ENCODE measurements at places on chromosomes 2 and 18.

- ATAC-seq, result peak; percentile 51
These were observed 11.8 kb downstream of the MTX2 start for GRCh38 chr2:176280867-176281658.

- ATAC-seq, result no peak
These were observed 120.6 kb upstream of the UGP2 start for GRCh38 chr2:63721082-63721424.

GRCh38 chr18:72727776-72728175 lies 140.0 kb downstream of the NETO1 start:
- no peak for ATAC-seq

GRCh38 chr2:216495656-216496055 lies 3.0 kb upstream of the RPL37A start:
- ATAC-seq, result no peak

- ATAC-seq, result no peak
These were observed 83.8 kb upstream of the CCDC150 start for GRCh38 chr2:196555726-196556125.

DNA sequence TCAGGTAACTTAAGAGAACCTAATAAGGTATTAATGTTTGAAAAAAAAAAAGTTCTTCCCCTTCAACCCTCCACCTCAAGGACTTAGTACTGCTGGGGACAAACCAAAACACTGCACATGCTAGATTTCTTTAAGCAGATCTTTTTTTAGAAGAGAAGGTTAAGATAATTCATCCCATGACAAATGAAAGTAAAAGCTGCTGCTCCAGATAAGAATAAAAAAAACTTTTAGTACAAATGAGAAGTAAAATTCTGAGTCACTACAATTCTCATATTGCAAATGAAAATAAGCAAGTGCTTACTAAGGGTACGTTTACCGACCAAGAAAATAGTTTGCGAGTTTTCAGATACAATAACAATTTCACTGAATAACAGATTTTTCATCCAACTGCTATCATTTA lies 8.9 kb downstream of the STAM2 start:
- ATAC-seq, result peak; percentile 70

GRCh38 chr2:236608188-236608525 lies 38.5 kb downstream of the ACKR3 start:
- ATAC-seq, result no peak

DNA sequence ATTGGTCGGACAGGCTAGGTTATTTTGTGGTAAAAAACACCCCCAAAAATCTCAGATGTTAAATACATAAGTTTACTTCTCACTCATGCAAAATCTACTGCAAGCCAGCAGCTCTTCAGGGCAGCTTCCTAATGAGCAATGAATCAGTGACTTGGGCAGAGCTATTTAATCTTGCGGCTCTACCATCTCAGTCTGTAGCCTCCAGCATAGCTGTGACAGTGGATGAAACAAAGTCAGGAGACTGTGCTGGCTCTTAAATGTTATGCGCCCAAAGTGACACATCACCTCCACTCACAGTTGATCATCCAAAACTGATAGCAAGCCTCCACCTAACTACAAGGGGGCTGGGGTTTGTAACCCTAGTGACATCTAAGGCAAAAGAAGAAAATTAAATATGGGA lies 571.9 kb downstream of the METTL4 start:
- no peak for ATAC-seq

- no peak for ATAC-seq
These were observed 140.0 kb upstream of the ST6GAL2 start for GRCh38 chr2:107025869-107026380.

DNA sequence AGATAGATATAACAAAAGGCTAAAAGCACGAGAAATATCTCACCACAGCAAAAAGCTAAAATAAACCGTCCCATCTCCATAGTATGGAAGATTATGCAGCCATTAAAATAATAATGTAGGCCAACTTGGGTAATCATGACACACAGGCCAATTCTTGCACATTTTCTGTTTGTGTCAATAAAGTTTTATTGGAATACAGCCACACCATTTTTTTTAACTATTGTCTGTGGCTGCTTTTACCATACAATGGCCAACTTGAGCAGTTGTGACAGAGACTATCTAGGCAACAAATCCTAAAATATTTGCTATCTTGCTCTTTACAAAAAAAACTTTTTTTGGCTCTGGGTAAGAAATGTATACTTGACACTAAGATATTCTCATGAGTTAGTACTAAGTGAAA lies 212.5 kb downstream of the LRRTM4 start:
- no peak for ATAC-seq

DNA sequence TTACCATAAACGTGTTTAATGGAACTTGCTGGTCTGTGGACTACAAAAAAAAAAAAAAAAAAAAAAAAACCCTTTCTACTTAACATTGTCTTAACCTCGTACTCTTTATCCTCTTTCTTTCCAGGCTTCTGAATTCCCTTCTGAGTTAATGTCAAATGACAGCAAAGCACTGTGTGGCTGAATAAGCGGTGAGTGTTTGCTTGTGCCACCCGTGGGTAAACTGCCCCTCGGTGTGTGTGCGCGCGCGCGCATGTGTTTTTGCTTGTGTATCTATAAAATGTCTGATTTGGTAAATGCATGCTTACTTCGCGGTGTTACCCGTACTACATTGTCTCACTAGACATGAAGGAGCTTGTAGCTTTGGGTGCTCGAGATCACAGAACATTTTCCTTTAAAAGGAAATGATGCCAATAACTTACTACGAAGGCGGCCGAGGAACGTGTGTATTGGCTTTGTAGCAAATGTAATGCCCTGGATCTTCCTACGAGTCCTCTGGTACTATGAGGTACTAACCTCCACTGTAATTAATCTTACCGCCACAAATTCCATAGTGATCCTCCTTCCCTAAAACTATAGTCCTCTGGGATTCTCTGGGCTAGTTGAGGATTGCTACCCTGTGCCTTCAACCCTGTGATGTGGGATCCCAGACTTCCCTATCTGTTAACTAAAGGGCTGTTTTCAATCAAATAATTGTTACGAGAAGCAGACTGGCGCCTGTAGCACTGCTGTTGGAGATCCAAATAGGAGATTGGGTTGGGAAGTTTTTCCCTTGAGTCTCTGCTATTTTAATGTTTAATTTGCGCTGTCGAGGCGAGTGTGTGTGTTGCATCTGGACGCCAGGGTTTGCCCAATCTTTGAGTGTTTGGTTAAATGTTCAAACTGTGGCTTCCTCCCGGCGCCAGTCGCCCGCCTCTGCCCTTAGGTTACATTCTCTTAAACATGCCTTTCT lies 1.1 kb downstream of the ID2 start:
- ATAC-seq, result no peak

DNA sequence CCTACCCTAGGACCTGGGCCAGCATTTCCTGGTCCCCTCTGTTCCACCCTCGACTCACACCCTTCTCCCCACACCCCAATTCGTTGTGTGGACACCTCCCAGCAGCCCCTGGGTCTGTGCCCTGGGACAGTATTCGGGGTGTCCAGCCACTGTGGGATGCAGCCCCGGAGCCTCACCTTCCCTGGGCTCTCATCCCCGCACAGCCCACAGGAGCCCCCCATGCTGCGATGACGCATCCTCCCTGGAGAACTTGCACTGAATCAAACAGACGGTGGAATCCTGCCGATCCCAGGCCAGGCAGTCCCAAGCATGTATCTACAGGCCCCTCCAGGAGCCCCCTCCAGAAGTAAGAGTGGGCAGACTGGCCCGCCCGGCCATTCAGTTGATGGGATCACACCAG lies 9.7 kb downstream of the ITM2C start:
- no peak for ATAC-seq

DNA sequence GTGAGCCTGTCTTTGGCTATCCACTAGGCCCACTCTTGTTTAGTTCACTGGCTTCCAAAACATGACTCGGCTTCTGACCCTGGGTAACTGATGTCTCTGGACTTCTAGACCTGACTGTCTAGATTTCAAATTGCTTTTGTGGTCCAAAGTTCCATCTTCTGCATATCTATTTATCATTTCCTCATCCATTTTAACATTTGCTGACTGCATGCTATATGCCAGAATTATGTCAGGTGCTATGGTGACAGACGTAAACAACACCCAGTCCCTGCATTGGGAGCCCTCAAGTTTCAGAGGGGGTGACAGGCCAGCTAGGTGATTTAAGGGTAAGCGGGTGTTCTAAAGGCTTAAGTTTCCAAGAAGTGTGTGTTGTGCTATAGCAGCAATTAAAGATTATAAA lies 140.9 kb downstream of the PIEZO2 start:
- ATAC-seq, result no peak

GRCh38 chr2:181262782-181263181 lies 194.4 kb upstream of the ITGA4 start:
- no peak for ATAC-seq

DNA sequence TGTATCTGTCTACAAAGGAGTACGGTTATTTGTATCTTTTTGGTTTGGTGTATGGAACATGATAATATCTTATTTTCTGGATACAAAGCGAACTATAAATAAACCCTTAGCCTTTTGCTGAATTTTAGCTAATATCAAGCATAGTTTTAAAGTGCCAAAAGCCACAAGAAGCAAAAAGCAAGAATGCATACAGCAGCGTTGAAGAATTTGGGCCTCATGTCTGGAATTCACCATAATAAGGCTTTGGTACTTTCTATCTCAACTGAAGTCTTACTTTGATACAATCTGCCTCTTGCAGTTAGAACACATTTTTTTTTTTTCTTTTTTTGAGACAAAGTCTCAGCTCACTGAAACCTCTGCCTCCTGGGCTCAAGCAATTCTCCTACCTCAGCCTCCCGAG lies 151.5 kb downstream of the ERBB4 start:
- no peak for ATAC-seq

DNA sequence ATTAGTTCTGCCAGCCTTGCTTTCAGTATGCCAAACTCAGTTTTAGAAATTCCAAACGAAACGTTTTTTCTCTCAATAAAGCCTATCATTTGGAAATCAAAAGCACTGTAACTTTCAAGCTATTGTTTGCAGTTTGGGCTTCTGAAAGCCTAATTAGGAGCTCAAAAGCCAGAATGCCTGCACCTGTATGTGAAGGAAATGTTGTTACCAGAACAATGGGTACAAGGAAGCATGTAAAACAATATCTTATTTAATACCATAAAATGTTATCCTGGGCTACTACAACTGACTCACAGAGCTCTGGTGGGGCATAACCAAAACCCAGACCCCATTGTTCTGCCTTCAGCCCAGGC lies 12.6 kb upstream of the GULP1 start:
- no peak for ATAC-seq

DNA sequence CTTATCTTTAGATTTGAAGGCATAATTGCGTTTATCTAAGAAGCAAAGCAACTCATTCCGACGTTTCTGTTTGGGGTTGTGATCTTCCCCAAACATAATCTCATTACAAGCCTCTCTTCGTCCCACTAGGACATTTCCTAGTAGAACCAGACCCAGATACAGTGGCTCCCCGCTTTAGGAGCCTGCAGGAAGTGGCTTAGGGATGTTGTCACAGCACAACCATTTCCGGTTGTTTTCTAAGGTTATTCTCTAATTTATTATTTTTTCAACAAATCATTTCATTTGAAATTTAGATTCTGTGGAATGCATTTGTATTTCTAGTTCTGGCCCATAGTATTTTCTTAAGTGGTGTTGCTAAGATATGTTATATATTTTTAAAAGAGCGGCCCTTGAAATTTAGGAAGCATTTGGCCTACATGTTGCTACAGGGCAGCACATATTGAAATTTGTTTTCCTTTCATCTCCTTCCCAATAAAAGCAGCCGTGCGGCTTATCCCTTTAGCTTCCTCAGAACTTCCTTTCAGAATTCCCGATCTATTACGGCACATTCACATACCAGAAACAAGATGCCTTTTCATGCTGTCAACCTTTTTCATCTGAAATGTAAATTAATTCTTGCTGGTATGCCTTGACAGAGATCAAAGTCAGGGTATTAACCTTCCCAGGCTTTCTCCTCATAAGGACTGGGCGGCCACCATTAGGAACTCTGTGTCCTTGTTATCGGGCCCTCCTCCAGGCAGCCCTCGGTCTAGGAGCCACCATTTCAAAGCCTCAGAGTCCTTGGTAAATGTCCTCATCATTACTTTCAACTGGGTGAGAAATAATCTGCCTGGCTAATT lies 210.9 kb upstream of the SP5 start:
- no peak for ATAC-seq

GRCh38 chr2:159265171-159265576 lies 21.3 kb downstream of the WDSUB1 start:
- no peak for ATAC-seq

DNA sequence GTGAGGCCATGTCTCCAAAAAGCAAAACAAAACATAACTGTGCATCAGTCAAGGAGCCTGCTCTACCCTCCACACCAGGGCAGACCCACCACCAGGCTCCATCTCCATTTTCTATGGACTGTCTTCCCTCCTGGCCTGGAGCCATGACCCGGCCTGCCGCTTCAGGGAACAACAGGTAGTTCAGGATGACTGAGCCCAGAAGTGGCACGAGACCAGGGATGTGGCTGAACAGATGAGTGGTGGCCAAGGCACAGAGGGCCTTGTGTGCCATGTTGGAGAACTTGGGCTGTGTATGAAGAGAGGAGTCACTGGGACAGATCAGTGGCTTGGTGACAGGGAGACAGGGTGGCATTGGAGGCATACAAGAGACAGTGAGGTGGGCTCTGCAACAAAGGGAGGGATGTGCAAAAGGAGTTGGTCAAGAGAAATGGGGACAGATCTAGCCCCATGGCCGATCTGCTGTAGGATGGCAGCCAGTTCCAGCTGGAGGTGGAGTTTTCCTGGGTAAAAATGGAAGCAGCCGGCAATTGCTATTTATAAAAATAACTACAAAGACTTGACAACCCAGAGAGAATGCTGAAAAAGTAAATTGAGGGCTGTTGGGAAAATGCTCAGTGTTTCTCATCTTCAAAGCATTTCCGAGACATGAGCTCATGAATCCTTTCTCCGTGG lies 35.0 kb downstream of the TMEM177 start:
- ATAC-seq, result no peak

GRCh38 chr2:54557601-54558187 lies 101.6 kb downstream of the SPTBN1 start:
- ATAC-seq, result peak; percentile 71

DNA sequence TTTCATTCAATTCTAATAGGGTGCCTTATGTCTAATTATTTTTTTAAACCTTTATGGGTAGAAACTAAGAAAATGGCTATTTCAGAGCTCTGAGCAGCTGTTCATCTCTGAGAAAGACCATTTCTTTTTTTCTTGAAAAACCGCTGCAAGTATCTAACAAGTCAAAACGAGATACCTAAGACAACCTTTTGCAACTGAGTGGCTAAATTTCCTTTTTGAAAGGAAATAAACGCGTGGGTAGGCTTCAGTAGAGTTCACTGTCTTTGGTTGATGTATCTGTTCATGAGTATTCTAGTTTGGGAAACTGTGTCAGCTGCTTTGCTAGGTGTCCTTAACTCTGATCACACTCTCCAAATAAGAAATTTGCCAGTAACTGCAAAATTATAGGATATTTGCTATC lies 104.3 kb upstream of the LINC00305 start:
- no peak for ATAC-seq

- ATAC-seq, result no peak
These were observed 41.6 kb downstream of the INO80C start for GRCh38 chr18:35455926-35456763.

- no peak for ATAC-seq
These were observed 15.9 kb upstream of the LRRTM4 start for GRCh38 chr2:77538031-77538430.

All from activated T-helper 17 cell treated with anti-CD3 and anti-CD28 coated beads, Interleukin-2, amount 50 U/mL, for 72 hours (primary cell).